Activated T-helper 1 cell treated with anti-CD3 and anti-CD28 coated beads, Interleukin-2, amount 50 U/mL, for 16 hours (primary cell): ENCODE measurements at places on chromosomes 3 and 15.

GRCh38 chr3:94121161-94121560 lies 58.3 kb downstream of the NSUN3 start:
- DNase-seq = no peak

DNA sequence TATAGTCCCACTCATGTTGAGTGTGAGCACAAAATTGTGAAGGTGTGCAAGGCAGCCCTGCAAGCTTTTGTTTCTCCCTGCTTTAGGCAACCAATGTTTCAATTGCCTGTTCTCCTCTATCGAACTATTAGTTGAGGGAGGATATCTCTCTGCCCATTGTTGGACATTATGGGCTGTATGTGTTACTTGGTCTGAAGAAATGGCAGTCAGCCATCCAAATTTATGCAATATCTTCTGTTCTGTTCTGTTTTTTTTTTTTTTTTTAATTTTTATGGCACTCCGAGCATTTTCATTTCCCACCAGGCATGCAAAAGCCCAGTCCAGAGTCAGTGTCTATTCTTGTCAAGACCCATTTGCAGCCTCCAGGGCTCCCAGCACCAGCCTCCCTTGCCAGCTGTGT lies 44.0 kb downstream of the ANAPC13 start:
- no peak for DNase-seq

DNA sequence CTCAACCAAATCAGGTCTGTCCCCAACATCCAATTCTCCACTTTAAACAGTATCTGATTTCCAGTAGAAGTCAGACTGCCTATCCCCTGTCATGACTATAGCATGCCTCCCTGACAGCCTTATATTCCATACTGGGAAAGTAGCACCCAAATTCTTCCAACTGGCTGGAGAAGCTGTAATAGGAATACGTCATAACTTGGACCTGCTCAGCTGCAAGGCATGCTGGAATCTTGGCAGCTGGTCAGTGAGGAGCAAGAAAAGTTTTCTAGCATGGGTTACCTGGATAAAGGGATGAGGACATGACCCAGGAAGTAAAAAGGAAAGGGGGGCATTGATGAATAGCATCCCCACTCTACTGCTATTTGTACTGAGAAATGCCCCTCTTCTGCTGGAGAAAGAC lies 8.9 kb downstream of the SEMA5B start:
- DNase-seq = no peak

DNA sequence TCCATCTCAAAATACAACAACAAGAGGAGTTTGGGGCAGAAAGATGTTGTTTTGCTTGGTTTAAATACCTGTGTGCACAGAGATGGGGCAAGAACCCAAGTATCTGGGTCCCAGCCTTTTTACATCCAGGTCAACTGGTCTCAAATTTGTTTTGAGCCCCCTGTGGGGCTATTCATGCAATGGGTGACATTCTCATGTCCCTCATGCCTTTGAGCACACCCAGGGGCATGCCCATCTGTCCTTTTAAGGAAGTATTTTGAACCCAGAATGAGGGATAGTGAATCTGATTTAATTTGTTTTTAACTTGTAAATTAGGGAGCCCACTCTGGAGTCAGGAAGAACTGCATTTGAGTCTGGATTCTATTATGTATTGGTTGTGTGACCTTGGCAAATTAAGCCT lies 14.8 kb downstream of the ABCF3 start:
- no peak for DNase-seq

- DNase-seq = no peak
Measured at GRCh38 chr3:167493244-167493643, 19.4 kb upstream of the SERPINI2 start.

DNA sequence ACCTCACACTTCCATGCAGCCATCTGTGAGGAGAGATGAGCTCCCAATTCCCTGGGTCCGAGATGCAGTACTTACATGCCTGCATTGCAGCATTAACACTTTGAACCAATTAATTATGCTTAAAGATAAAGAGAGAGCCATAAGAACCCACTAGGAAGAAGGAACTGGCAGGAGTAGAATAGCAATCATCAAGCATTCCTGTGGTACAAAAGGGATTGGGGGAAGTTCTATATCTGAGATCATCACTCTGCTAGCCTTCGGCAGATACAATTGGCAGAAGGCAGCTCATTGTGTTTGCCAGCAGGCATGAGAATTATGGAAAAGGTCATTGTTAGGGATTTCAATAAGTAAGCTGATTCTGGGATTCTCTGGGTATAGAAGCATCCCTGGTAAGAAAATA lies 891.4 kb downstream of the NTRK3 start:
- DNase-seq = no peak

- DNase-seq = no peak
Measured at GRCh38 chr15:31135523-31135922, 34.0 kb upstream of the TRPM1 start.

DNA sequence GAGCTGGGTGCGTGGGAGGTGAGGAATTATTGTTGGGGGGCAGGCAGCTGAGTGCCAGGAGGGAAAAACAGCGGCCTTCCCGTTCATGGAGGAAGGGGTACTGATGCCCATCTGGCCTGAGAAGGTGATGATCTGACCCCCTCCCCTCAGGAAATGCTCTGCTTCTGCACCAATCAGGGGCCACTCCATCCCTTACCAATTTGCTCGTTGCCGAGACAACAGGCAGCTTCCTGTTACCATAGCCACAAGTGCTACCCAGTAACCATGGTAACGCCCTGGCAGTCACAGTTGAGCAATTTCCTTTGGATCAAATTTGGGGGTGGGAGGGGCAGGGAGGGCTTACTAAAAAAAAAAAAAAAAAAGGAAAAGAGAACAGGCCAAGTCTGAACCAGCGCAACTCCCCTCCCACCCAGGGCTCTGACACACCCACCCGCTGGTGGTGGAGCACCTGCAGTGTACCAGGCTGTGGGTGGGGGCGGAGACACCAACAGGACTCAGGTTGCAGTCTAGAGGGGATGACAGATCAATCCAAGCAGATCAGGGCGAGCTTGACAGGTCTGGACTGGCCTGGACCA lies 13.7 kb downstream of the CELF6 start:
- DNase-seq = no peak
